ENCODE measurements at places on chromosomes 1 and 21.

DNA sequence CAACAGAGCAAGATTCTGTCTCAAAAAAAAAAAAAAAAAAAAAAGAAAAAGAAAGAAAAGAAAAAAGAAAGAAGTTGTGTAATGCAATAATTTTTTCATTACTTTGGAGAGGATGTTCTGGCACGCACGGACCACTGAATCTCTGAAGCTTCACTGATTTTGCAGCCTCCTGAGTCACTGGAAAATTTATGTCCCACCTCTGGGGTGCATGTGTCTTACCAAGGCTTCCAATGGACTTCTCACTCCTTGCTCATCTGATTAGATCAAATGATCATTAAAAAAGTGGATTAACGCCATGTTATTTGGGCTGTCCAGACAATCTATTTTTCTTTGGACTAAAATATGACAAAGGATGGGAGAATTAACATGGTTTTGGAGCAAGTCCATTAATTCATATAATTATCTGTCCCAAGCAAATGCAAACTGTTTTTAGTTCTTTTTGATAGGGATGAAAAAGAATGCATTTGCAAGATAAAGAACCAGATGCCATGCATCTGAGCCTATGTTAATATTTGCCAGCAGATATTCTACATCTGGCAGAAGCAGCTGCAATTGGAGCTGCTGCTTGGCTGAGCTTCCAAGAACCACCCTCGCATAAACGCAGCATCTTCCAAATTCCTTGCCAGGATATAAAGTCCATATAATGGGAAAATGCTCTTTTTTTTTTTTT lies 10.1 kb upstream of the MAP1LC3C start:
- no peak for DNase-seq

GRCh38 chr1:87072411-87072810 lies 158.0 kb downstream of the HS2ST1 start:
- DNase-seq, result no peak

- no peak for DNase-seq
Measured at GRCh38 chr1:75470448-75470847, 140.5 kb downstream of the SLC44A5 start.

GRCh38 chr1:70146488-70146887 lies 58.9 kb downstream of the LRRC40 start:
- no peak for DNase-seq
